ENCODE measurements at places on chromosomes 2 and 18.

- no peak for DNase-seq
Measured at GRCh38 chr2:233065954-233066470, 5.9 kb downstream of the INPP5D start.

GRCh38 chr18:59846814-59847490, 52.8 kb upstream of the PMAIP1 start:
- DNase-seq: no peak

GRCh38 chr2:180599804-180600203, 380.6 kb upstream of the UBE2E3 start:
- DNase-seq: no peak

- DNase-seq: no peak
Measured at GRCh38 chr18:22800551-22800951, 132.6 kb upstream of the RBBP8 start.

DNA sequence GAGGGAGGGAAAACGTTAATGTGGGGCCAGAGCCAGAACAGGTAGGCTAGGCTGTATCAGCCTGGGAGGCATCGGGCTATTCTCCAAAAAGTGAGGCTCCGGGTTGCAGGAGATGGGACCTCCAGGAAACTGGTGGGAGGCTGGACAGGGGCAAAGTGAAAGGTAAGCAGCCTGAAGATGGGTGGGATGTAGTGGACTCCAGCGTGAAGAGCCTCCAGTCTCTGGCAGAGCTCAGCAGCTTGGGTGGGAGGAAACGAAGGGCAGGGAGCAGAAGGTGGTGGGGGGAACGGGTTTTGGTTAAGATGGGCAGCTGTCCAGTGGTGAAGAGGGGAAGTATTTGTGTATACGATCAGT, 3.1 kb upstream of the EMX1 start:
- DNase-seq: no peak

All from AML-193 (cell line).